Retina (tissue), 1 donor: ENCODE measurements at places on chromosomes 7 and 10.
A peak's percentile ranks its signal among the peaks of the same experiment; 100 is the strongest.

DNA sequence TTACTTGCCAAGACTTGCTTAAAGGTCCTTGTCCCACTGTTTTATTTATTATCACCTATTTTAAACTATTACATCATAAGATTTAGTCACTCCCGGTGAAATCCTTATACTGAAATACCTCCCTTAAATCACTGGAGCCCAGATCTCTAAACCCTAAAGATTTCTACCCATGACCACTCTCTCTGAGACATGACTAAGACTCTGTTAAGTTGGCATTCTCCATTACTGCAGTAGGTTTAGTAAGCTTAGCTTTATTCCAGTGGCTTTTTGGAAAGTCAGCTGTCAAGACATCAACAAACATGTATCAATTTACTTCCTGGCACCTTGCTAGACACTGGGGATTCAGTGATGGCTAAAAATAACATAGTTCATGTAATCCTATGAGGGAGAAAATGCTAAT is 874.2 kb downstream of the KCNMA1 start:
- no peak for DNase-seq

GRCh38 chr10:48194830-48195229 is 79.7 kb downstream of the FRMPD2 start:
- no peak for DNase-seq

GRCh38 chr10:63268149-63268797 is 135.1 kb downstream of the NRBF2 start:
- no peak for DNase-seq

DNA sequence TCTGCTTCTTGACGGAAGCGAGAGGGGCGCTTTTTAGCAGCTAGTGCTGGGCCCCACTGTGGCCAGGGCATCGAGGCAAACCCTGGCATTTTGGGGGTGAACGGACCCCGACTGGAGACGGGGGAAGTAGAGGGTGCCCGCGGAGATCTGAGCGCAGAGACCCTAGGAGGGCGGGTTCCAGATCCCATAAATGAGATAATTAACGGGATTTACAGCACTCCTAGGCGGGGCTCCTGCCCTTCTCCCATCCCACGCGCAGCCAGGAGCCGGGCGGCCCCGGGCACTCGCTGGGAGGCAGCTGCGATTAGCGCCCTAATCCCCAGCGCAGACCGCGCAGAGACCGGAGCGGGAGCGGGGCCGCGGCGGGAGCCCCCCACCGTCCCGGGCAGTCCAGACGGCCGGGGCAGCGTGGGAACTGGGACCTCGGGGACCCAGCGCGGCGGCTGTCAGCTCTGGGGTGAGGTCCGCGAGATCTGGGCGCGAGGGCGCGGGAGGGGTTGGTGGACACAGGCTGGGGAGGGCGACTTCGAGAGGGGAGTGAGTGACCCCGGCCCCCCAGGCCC is 735 bp downstream of the JCAD start:
- peak; percentile 76 for DNase-seq

- no peak for DNase-seq
Observed at GRCh38 chr7:137933270-137934017, 68.4 kb downstream of the CREB3L2 start.
